ENCODE measurements at places on chromosomes 7 and 10.

GRCh38 chr10:52440612-52441285 is 126.7 kb downstream of the DKK1 start:
- no peak for DNase-seq

DNA sequence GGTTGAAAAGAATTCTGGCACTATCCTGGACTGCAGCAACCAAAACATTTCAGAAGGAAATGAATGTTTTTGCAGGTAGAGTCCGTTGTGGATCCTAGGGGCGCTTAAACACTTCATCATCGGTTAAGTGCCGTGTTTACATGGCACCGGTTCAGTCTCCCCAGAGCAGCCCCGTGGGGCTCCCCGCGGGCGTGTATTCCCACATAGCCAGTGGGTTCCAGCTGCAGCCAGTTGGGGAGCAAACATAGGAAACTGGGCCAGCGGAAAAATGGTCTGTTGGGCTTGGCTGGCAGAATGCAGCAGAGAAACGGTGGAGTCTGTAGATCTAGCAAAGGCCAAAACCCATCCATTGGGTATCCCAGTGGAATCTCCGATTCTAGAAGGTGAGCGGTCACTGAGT is 113.0 kb upstream of the SH2B2 start:
- DNase-seq = no peak

GRCh38 chr7:94323844-94324243 is 70.9 kb upstream of the COL1A2 start:
- no peak for DNase-seq

DNA sequence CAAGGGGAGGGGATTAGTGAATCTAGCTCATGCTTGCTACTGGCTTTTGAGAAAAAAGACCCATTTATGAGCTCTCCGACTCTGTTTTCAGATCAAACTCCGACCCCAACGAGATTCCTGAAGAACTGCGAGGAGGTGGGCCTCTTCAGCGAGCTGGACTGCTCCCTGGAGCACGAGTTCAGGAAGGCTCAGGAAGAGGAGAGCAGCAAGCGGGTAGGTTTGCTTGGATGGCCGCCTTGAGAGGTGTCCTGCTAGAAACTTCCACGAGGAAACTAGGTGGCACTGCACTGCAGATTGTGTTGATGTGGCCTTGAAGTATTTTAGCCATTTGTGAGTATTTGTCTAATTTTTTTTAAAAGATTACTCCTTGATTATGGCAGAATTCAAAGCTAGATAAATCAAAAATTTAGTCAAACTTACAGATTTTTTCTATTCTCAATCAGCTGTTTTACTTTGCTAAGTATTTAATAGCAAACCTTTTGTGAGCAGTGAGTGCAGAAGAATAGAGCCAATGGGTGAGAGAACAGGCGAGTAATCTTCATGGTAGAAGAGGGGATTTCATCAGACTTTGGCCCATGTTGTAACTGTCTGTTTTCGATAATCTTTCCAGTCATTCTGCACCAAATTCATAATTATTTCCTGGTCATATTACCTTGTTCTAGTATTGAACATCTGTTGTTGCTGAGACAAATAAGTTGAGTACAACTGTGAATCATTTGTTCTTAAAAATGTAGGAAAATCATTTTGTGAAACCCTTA is 95.4 kb downstream of the CREB5 start:
- DNase-seq = no peak

Data from MG63 (cell line).